ENCODE measurements at places on chromosomes 6 and 20.

- no peak for DNase-seq
Measured at GRCh38 chr6:157496534-157497095, 115.6 kb downstream of the ZDHHC14 start.

DNA sequence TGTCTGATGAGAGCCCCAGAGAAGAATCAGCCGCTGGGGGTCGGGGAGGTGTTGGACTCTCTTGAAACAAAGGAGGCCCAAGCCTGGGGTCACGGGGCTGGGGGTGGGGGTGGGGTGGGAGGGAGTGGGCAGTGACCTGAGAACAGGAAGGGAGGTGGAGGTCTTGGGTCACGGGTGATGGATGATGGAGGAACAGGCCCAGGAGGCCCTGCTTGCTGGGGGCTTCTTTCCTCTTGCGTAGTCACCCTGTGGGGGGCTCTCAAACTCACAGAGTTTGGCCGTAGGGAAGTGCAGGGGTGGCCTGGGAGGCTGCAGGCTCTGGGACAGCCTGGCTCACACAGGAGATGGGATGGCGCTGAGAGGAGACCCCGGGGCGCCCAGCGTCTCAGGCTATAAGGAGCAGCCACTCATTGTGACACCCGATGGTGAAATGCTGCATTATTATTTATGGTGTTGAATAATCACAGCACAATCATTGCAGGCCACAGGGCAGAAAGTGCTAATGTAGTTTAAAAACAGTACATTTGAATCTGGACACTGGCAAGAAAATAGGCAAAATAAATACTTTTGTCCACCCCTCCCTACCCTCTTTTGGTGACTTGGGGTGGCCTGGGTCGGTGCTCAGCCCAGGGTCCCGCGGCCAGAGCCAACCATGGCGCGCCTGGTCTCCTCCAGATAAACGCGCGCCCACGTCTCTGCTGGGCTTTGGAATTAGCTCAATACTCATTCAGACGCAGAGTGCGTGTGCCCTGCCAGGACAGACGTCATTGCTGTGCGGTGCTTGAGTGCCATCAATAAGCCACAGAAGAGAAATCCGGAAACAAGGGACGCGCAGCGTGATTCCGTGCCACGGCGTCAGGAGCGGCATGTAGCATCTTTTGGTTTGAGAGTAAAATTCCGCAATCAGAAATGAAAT is 27.3 kb upstream of the BHLHE23 start:
- DNase-seq: no peak

DNA sequence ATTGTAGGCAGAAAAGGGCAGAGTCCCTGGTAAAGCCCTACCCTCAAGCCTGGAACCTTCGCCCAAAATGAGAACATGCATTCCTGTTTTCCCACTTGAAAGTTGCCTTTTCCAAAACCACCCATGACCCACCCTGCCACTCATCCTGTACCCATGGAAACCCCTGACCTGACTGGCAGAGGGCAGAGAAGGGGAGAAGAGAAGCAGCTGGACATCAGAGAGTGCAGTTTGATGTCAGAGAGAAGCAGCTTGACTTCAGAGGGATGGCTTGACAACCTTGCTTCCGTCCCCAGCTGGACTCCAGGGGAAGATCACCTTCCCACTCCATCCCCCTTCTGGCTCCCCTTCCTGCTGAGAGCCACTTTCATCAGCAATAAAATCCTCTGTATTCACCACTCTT is 123.6 kb upstream of the SHLD1 start:
- no peak for DNase-seq

DNA sequence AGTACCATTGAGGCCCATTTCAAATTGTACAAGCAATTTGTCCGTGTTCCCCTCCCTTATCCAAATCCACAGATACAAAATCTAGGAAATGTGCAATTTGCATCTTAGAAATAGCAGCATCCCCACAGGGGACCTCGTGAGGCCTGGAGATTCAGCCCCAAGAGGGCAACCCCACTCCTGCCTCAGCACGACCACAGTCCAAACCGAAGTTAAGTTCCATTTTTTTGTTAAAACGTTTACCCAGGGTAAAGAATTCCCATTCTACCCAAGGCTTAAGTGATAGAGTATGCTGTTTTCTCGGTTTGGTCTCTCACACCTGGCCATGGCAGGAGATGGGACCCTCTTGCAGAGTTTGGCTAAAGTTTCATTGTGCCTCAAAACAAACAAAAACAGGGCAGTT is 41.2 kb downstream of the PLCG1 start:
- DNase-seq: no peak

GRCh38 chr20:13221673-13222318 is 722 bp downstream of the ISM1 start:
- peak; percentile 29 for DNase-seq

- DNase-seq: no peak
Measured at GRCh38 chr6:22716721-22717120, 147.4 kb downstream of the HDGFL1 start.

DNA sequence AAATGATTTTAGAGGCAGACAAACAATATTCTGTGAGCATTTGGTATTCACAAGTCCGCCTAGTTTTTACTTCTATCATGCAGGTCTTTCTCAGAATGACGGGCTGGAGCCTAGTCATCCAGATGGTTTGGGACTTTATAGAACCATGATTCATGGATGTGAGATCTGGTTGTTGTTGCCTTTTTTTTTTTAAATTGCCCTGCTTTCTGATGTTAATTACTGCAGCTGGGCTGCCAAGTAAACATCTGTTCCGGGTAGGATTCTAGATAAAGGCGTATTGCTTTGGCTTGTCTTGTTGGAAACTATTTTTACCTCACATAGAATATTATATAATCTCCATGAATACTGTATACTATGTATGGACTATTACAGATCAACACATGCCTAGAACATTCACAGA is 58.1 kb downstream of the RNF217 start:
- no peak for DNase-seq

DNA sequence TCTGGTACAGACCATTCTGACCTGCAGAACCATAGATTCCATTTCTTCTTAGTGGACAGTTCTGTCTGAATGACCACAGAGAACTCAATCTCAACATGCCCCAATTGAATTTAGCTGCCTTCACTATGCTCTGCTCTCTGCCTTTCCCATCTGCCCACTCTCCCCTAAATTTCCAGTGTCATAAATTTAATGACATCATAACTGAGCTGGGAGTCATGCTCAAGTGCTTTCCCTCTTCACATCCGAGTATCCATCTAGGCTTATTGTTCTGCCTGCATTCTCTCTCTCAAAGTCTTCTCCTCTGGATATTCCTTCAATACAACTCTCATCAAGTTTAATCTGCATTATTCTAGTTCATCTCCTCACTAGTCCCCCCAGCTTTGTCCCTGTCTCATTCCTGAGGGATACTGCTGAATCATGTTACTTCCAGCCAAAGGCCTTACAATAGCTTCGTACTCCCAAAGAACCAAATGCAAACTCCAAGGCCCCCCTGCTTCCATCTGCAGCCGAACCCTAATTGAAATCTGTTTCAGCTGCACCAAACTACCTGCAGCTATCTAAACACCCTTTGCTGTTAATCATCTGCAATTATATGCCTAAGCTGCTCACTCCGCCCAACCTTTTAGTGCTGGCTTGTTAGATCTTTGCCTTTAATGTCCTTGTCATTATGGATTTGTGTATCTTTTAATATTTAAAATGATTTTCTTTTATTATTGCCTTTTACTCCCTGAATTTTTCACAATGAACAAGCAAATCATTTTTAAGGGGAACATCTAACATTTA is 46.1 kb downstream of the SLC35B3 start:
- no peak for DNase-seq

GRCh38 chr6:100388868-100389519 is 75.7 kb downstream of the SIM1 start:
- no peak for DNase-seq

GRCh38 chr6:24547243-24547642 is 52.5 kb downstream of the ALDH5A1 start:
- no peak for DNase-seq

DNA sequence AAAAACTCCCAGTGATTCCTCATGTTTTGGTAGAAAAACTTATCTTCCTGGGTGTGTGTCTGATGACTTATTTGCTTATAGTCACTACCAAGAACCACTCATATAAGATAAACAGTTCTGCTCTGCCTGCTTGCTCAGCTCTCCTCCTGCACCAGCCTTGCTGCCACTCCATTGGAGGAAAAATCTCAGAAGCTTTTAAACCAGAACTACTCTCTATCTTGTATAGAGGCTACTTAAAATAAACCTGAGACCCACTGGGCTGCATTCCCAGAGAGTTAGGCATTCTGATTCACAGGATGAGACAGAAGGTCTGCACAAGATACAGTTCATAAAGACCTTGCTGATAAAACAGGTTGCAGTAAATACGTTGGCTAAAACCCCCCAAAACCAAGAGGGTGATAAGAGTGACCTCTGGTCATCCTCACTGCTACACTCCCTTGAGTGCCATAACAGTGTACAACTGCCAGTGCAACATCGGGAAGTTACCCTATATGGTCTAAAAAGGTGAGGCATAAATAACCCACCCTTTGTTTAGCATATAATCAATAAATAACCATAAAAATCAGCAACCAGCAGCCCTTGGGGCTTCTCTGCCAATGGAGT is 728.3 kb downstream of the EPHA7 start:
- DNase-seq: no peak

- DNase-seq: no peak
Measured at GRCh38 chr20:33757458-33757857, 25.7 kb downstream of the ZNF341 start.

- DNase-seq: no peak
Measured at GRCh38 chr20:4233520-4233919, 218.2 kb upstream of the RNF24 start.

- DNase-seq: no peak
Measured at GRCh38 chr20:36468149-36469000, 72.9 kb upstream of the MYL9 start.

DNA sequence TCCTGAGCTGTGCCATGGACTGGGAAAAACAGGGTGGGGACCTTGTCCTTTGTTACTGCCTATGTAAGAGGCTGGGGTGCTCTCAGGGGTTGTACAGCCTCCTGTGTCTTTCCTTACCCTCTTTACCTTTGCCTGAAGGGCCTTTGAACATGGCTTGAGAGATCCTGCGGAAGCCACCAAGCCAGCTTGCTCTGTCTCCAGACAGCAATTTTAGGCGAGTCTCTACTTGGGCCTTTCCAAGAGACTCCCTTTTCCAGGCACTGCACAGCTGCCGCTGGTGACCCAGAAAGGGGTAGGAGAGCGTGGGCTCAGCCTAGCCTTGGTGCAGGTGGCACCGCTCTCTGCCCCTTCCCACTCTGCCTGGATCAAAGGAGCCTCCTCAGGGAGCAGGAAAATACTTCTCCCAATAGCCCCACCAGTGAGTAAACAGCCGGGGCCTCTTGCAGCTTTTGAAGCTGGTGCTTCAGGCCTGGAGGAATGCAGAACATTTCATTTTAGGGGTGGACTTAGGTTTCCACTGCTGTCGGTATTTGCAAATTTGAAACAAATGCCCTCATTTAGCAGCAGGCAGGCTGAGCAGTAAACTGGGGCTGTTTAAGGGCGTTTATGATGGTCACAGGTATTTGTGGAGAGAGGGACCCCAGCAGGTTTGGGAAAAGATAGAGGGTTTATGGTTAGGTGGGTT is 13.9 kb downstream of the PTK7 start:
- no peak for DNase-seq

GRCh38 chr6:158095031-158095430 is 73.0 kb downstream of the SERAC1 start:
- DNase-seq: no peak

DNA sequence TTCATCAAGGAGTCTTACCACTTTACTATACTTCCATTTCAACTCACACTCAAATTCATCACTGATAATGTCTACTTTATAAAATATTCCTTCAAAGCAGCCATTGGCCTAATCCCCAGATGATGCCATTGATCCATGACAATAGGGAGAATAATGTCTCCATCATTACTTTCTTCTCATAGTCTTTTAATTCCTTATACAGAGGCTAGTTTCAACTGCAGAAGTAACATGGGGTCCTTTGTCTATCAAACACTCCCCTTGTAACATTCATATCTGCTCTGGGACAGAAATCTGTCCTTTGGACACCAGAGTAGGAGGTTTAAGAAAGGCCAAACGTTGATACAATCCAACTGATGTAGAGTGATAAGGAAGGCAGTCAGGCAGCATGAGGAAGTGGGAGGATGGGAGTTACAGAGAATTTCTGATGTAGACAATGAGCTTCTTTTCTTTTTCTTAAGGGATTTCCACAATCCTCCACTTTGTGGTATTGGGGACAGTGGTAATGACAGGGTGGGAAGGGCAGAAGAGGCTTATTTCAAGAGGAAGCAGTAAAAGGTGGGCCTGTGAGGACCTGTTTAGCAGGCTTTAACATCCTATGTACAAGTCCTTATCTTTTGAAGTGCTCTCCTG is 18.9 kb upstream of the HLA-DOA start:
- DNase-seq: no peak

GRCh38 chr6:136644597-136644952 is 94.4 kb upstream of the MAP7 start:
- no peak for DNase-seq

Data from HTR-8/SVneo (cell line).